ENCODE measurements at places on chromosomes 16 and 17.

DNA sequence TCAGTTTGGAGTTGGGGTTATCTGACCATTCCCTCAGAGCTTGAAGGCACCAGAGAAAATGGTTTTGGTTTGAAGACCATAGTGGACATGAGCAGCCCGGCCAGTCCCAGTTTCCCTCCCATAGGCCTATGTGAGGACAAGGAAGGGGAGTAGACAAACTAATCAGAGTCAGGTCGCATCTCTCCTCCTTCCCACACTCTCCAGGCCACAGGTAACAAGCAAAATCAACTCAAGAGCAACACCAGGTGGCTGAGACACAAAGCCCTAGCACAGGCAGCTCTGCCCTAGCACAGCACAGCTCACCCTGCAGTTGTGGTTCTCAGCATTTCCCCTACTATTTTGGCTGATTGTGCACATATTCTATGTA is 7.2 kb downstream of the SUPT4H1 start:
- DNase-seq, result peak; percentile 86

GRCh38 chr17:6231886-6232731 is 161.9 kb downstream of the WSCD1 start:
- no peak for DNase-seq

DNA sequence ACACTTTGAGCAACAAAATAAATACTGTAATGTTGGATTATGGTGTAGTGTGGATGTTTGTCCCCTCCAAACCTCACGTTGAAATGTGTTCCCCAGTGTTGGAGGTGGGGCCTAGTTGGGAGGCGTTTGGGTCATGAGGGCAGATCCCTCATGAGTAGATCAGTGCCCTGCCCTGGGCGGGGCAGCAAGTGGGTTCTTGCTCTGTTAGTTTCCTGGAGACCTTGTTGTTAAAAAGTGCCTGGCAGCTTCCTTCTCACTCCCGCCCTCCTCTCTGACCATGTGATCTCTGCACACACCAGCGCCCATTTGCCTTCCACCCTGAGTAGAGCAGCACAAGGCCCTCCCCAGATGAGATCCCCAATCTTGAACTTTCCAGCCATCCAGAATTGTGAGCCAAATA is 67.7 kb downstream of the MPRIP start:
- DNase-seq, result peak; percentile 54

GRCh38 chr17:39867880-39868553 is at the start of gene ZPBP2:
TSS of gene ZPBP2 (plus strand) at chr17:39868202. CDS start at chr17:39868355, 153 bp downstream.
- DNase-seq, result peak; percentile 50

GRCh38 chr16:85838381-85838780 is 38.9 kb downstream of the COX4I1 start:
- no peak for DNase-seq

GRCh38 chr16:29231244-29231643 is 175.3 kb downstream of the NPIPB11 start:
- DNase-seq, result no peak

GRCh38 chr16:3467921-3468320 is 24.4 kb downstream of the NAA60 start:
- DNase-seq, result no peak

DNA sequence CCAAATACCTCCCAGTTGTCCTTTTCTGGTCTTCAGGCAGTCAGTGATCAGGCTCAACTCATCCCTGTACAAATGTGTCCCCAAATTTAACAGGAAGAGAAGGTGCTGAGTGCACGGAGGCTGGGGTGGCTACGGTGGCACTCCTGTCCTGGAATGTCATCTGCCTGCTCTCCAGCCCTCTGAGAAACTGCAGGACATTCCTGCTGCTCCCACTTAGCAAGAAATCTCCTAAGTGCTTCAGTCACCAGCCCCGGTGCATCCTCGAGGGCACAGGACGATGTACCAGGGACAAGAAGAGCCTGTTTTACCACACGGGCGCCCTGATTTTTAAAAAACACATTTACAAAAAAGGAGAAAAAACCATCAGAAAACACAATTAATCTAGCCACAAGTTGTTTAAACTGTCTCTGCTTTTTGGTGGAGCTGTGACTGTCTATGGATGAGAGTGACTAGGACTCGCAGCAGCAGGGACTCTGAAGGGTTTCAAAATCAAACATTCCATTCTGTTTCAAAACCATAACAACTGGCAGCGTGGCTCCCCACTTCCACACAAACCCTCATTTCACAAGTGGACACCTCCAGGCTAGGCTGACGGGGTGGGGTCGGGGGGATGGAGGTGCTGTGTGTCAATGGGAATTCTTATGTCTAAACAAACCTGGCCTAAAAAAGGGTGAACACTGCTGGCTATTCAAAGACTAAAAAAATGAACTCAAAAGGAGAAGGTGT is 65.3 kb upstream of the CNEP1R1 start:
- no peak for DNase-seq

- DNase-seq, result peak; percentile 43
Measured at GRCh38 chr17:35160354-35161201, 13.0 kb downstream of the UNC45B start.

DNA sequence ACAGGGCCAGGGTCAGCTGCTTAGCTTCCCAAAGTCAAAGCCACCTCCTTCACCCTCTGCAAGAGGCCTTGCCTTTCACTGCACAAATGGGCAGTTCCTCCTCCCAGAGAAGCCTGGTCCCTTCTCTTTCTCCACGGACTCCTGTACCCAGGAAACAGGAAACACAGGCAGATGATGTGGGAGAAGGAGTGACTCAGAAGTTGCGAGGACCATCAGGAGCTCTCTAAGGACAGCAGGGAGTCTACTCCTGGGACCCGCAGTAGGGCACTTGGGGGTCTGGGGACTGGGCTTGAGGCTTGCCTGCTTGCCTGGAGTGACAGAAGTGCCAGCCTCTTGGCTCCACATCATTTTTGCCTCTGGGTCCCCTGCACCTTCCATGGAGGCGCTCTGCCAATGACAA is 47.4 kb upstream of the KSR1 start:
- DNase-seq, result no peak

GRCh38 chr17:50561746-50562141 is 1.2 kb downstream of the CACNA1G start:
- DNase-seq, result no peak

DNA sequence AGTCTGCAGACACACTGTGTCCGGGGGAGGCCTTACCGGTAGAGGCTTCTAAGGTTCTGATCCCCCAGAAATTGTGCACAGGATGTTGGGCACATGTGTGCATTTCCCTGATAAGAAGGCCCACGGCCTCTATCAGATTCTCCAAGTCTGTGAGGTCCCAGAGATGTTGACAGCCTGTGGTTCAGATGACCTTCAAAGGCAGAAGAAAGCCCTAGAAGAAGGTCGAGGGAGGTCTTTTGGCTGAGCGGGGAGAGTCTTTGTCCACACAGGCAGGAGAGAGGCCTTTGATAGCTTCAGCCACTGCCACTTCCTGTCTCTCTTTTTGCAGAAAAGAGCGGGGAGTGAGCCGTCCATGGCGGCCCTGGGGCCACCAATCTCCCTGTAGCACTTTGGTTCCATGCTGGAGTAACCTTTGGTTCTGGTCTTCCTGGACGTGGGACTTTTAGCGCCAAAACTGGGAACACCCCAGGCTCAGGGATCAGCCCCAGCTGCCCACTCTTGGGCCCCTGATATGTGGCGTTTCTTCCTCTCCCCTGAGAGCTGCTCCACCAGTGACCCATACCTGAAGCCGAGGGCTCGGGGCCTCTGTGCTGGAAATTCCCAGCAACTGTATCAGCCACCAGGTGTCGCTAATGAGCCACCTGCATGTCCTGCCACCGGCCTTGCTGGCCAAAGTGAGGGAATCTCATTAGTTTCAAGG is 28.1 kb upstream of the LGALS9 start:
- DNase-seq, result peak; percentile 71

- DNase-seq, result no peak
Measured at GRCh38 chr16:50419116-50419515, 50.3 kb upstream of the BRD7 start.

DNA sequence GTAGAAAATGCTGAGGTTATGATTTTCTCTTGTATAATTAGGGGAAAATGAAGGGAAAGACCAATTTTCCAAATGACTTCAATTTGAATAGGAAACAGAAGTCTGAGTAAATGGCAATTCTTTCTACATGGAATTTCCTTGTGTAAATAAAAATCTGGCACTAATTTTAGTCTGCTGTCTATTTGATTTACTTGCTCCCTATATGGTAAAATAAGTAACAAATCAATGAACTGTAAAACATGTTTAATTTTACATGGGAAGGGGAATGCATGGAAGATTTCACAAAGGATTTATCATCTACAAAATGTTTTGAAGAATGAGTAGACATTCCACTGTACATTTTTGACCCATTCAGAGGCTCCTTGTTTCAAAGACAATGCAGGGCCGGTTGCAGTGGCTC is 811.6 kb upstream of the GOT2 start:
- no peak for DNase-seq

GRCh38 chr17:78416791-78417530 is 38.5 kb downstream of the PGS1 start:
- DNase-seq, result no peak
